ENCODE measurements at places on chromosomes 2 and 18.

GRCh38 chr18:21769206-21769605 is 28.6 kb downstream of the MIB1 start:
- no peak for DNase-seq

DNA sequence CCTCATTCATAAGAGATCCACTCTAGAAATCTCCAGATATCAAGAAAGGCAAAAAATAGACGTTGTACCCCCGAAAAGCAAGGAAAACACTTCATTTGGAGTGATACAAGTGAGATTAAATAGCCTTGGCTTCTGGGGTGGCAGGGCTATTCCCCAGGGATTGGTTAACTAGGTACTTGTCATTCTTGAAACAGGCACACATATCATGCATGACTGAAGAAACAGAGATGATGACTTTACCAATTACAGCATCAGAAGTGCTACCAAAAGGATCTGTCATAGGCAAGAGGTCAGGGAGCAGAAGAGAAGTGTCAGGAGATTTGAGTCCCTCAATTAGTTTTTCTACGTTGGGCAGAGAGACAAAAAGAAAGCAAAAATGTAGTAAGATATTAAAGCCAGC is 45.2 kb upstream of the NFU1 start:
- DNase-seq = no peak

DNA sequence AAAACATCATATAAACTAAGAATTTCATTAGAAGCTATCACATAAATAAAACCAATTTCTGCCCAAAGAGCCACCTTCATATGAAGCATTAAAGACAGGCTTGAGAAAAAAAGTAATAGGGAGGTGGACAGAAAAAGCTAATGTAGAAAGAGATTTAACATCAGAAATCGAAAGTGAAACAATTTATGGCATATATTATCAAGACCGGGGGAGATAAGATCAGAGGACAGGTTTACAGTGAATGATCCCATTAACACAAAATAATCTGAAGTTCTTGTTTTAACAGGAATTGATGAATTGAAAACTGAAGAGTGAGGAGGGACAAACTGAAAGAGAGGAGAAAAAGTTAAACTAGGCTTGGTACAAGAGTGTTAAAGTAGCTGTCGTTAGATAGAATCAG is 786.3 kb upstream of the FSHR start:
- no peak for DNase-seq

- no peak for DNase-seq
These were observed 276.3 kb upstream of the PARD3B start for GRCh38 chr2:204268971-204269370.

GRCh38 chr18:74456017-74456348 is 1.1 kb downstream of the DIPK1C start:
- no peak for DNase-seq

DNA sequence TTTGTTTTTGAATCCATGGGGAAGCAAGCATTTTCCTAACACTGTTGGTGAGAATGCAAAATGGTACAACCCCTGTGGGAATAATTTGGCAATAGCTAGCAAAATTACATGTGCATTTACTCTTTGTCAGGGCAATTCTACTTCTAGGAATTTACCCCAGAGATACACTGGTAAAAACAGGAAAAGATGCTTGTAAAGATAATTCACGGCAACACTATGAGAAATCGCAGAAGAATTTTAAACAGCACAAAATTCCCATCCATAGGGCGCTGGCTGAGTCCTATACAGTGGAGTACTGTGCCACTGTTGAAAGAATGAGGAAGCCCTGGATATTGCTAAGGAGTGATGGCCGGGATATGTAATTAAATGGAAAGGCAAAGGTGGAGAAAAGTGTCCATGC is 75.8 kb downstream of the DGKD start:
- peak; percentile 93 for DNase-seq

DNA sequence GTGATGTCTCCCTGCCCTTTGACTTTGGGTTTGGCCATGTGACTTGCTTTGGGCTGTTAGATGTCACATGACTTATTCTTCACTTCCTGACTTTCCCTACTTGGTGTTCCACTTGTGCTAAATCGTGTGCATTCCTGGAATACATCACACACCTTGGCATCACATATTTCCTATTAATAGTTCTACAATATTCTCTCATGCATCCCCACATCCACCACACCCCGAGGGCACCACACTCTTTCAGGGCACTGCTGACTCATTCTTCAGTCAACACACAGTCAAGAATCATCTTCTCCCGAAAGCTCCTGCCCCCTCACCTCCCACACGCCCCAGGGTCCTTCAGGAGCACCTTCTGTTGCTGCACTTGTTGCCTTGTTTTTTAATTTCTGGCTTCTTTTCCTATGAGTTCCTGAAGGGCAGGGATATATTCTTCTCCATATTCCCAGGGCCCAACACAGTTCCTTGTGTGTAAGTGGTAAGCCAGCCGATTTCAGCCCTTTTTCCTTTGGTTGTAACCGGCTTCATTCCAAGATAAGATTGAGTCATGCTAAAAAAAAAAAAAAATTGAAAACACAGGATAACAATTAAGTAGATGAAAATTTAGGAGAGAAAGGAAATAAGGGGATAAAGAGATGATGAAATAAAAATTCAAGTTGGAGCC is 341.4 kb downstream of the SLC4A3 start:
- DNase-seq = no peak

GRCh38 chr18:3411854-3412268 is 38.1 kb upstream of the TGIF1 start:
- peak; percentile 39 for DNase-seq

GRCh38 chr2:102498414-102498813 is 25.4 kb downstream of the SLC9A4 start:
- DNase-seq = no peak

- DNase-seq = no peak
These were observed 37.5 kb downstream of the ST8SIA5 start for GRCh38 chr18:46719388-46719787.

GRCh38 chr2:109510136-109511028 is 103.4 kb downstream of the SEPTIN10 start:
- DNase-seq = peak; percentile 81

GRCh38 chr18:25314838-25315190 is 37.2 kb downstream of the ZNF521 start:
- no peak for DNase-seq

GRCh38 chr2:32246911-32247310 is 17.8 kb downstream of the NLRC4 start:
- no peak for DNase-seq

GRCh38 chr2:144942516-144943256 is 422.8 kb upstream of the ZEB2 start:
- no peak for DNase-seq

GRCh38 chr2:220857368-220857767 is 714.7 kb downstream of the EPHA4 start:
- DNase-seq = no peak

GRCh38 chr2:62717503-62718081 is 12.1 kb downstream of the EHBP1 start:
- DNase-seq = no peak

DNA sequence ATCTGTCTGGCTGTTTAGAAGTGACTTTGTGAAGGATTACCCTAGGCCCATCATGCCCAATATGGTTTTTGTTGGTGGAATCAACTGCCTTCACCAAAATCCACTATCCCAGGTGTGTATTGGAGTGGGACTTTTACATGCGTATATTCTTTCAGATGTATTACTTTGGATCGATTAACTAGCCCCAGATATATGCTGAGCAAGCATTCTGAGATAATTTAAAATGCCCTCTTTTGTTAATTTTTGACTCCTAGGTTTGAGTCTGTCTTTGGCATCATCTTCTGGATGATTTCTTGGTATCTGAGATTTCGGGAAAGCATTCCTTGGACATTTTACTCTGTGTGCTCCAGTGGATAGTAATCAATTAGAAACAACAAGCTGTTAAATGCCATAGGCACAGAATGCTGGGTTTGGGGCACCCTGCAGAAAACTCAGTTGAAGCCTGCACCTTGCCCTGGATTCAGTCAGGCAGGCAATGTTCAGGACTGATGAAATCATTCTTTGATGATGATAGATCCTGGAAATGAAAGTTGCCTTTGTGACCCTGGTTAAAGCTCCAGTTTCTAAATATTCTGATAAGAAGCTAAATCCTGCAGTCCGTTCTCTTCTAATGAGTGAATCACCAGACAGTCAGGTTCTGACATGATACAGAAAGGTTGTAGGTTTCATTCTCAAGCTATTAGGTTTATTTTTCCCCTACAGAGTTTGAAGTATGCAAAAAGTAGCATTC is 1.1 kb downstream of the UGT1A1 start:
- DNase-seq = peak; percentile 58

Measured in fibroblast of villous mesenchyme (primary cell).